ENCODE measurements at places on chromosomes 4 and X.

DNA sequence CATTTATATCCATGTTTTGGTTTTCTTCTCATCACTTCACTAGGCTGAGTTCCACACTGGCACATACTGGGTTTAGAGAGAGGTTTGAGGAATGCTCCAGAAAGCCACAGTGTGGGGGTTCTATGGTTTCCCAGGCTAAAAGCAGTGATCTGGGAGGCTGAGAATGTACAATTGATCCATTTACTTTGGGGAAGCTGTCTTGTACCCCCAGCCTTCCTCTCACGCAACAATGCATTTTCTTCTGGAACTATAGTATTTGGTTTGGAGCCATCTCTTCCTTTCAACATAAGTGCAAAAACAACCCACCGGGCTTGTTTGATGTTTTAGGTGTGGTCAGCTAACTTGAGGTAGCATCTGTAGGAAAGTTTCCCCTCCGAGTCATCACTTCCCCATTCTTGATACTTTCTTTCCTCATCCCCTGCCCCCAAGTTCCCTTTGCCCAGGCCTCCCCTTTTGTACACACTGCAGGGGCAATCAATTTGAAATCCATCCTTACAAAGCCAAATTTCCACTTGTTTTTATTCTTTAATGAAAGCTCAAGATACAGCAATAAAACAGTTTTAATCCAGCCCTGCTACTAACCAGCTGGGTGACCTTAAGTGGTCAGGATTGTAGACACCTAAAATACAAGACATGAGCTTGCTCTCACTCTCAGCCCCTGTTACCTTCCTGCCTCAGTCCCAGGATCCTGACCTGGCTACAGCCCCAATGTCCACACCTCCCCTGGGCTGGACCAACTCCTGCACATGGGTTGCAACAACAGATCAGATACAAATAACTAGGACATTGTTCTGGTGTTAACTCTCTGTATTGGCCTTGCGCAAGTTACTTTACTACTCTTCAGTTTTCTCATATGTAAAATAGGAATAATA lies 109.2 kb downstream of the FHDC1 start:
- DNase-seq: no peak

- peak; percentile 54 for DNase-seq
These were observed 34.2 kb downstream of the FAM193A start for GRCh38 chr4:2570551-2571222.

DNA sequence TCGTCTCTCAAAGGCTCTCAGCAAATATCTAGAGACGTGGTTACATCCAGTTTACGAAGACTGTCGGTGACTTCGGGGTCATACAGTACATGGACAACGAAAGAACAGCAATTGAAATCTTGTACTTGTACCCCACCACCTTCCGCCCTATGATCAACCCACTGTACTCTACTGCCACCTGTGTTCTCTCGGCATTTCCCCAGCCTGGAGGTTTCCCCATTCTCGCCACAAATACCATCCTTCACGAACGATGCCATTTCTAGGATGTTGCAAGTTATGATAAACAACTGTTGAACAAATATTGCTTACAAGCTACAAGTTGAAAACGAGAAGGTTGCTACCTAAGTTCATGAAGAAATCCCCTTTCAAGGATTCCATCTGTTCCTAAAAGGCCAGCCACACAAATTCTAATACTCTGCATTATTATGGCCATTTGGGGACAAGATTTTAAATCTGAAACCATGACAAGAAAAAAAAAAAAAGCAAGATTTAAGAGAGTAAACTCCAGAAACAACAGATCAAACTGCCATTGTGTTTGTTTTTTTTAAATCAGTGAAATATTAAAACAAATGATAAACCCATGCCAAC lies 1.6 kb downstream of the APBB2 start:
- no peak for DNase-seq

DNA sequence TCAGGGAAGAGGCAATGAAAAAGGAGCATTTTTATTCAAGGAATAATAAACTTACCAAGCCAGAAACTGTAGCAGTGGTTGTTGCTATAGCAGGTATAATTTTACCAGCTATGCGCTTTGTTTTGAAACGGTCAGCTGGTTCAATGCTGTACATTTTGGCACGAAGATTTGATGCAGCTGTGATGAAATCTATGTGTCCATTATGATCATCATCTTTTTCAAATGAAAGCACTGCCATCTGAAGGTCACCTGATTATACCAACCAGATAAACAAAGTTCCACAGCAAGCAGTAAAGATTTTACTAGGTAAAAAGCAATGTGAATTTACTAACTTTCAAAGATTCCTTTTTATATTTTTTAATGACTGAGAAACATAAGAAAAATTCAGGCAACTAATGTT lies 66.4 kb downstream of the STAP1 start:
- no peak for DNase-seq

- DNase-seq: no peak
These were observed 638.6 kb downstream of the STPG2 start for GRCh38 chr4:97504713-97505112.

DNA sequence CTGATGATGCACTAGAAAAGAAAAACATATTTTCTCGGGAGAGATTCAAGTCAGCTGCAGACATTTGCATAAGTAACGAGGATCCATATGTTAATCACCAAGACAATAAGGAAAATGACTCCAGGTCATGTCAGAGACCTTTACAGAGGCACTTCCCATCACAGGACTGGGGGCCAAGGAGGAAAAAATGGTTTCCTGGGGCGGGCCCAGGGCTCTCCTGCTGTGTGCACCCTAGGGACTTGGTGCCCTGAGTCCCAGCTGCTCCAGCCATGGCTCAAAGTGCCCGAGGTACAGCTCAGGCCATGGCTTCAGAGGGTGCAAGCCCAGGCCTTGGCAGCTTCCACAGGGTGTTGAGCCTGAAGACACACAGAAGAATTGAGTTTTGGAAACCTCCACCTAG lies 415.4 kb upstream of the FRG1 start:
- no peak for DNase-seq

- DNase-seq: no peak
These were observed 8.2 kb downstream of the FAM3A start for GRCh38 chrX:154507673-154508383.

DNA sequence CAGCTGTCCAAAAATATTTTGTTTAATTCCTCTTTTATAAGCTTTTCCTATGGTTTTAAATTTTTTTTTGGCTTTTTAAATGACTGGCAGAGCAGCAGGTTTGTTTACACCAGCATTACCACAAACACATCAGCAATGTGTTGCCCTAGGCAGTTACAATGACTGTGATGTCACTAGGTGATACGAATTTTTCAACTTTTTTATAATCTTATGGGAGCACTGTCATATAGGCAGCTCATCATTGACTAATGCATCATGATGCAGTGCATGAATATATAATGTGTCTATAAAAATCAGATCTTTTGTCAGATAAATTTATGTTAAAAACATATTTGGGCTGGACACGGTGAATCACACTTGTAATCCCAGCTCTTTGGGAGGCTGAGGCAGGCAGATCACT lies 231.6 kb upstream of the SLIT2 start:
- DNase-seq: no peak

DNA sequence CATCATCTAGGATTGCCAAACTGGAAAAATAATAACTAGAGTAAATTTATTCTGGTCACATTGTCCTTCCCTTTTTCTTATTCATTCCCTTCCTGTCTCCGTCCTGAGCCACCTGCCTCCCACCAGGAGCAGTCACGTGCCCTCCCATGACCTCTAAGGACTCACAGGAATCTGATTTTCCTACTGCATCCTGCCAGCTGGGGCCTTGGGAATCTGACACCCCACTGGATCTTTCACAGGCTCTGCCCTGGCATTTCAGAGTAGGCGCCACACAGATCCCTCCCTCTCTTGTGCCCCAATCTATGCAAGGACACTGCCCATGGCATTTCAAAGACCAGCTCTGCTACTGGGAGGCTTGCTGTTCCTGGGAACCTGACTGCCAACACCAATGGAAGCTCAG lies 520.5 kb downstream of the PPARGC1A start:
- DNase-seq: no peak

DNA sequence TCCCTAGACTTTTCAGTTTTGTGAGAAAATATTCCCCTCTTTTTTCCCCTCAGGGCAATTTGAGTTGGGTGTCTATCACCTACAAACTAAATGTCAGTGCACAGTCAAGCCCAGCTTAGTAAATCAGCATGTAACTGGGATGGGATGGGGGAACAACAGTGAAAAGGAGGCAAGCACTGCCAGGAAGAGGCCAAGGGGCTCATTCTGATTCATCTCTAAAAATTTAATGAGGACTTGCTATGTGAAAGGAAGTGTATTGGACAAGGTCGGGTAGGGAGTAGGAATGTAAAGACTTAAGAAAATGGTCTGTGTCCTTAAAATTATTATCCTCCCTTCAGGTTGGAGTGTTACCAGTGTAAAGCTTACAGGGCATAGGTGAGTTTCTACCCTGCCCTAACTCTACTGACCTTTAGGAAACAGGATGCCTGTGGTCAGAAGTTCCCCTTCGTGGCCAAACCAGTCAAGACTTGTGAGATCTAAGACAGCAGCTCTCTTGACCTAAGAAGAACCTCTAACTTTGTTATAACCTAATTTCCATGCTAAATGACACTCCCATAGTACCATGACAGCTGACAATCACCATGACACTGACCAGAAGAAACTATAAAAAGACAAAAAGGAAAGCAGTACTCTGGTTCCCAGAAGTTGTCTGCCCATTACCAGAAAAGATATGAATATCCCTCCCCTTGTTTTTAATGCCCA lies 194.4 kb upstream of the LDB2 start:
- DNase-seq: no peak

GRCh38 chr4:144174401-144175067 lies 34.0 kb upstream of the GYPA start:
- no peak for DNase-seq

DNA sequence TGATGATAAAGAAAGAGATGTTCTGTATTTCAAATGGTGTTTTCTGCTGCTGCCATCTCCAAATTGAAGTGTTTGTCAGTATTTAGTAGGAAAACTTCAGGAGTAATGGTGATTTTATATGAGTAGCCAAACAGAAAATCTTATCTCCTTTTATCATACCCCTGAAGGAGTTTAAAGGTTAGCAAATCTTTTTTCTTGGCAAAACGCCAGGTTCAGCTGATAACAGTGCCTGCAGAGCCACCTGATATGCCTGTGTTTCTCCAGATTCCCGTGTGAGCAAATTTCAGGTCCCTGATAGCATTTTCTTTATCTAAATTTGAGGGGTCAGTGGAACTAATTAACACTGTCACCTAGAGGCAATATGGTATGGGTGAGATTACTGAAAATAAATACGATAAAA lies 65.8 kb upstream of the ETNPPL start:
- DNase-seq: no peak

GRCh38 chr4:70844180-70844579 lies 4.5 kb upstream of the GRSF1 start:
- no peak for DNase-seq

DNA sequence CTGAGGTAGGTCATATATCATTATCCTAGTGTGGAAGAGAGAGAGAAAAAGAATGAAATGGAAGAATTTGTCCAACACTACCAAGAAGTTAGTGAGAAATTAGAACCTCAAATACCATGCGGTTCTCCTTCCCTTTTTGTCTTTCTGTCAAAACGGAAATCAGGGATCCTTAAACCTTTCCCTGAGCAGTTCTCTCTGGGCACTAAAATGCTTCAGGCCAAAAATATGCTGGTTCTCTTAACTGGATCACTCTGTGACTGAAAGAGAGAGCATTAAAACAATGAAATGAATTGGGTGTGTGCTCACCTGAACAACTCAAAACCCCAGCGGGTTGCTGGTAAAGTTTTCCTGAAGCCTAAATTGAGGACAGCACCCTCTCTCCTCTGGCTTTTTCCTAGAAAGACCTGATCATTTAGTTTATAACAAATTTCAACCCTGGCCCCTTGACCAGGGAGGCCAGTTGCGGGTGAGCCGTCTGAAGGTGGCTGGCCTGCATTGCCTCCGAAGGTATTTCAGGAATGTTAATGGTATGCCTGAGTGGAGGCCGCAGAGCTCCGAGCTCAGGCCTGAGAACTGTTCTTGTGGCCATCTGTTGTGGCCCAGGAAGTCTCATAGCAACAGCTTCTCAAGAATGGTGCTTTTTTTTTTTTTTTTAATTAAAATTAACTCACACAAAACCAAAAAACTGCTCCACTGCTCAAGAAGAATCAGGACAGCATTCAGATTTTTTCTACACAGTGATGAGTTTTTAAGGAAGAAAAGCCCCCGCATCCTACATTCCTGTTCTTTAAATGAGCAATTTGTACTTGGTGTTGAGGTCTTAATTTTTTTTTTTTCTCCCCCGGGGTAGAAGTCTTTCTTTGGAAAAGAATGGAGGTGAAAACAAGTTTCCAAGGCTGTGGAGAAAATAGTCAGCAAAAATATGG lies 155.1 kb downstream of the SHROOM3 start:
- no peak for DNase-seq

GRCh38 chrX:38859602-38860001 lies 58.3 kb downstream of the MID1IP1 start:
- no peak for DNase-seq

GRCh38 chrX:134552351-134552750 lies 92.4 kb downstream of the HPRT1 start:
- DNase-seq: no peak

GRCh38 chr4:111596491-111596890 lies 548.8 kb upstream of the FAM241A start:
- no peak for DNase-seq

DNA sequence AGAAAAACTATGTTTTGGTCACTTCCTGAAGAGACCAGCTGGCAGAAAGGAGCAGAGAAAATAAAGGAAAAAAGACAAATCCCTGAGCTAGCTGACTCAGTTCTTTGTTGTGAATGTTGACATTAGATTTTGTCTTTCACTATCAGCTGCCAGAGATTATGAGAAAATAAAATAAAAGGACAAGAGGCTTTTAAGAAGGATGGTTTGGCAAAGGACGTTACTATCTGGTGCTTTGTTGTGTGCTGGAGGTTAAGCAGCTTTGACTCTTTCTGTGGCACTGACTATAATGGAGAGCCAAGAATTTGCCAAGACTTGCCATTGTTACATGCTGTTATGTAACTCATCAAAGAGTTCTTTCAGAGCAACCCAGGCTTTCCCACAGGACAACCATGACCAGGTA lies 12.1 kb downstream of the ASB5 start:
- DNase-seq: no peak

- no peak for DNase-seq
These were observed 17.4 kb downstream of the SORCS2 start for GRCh38 chr4:7209699-7210098.

DNA sequence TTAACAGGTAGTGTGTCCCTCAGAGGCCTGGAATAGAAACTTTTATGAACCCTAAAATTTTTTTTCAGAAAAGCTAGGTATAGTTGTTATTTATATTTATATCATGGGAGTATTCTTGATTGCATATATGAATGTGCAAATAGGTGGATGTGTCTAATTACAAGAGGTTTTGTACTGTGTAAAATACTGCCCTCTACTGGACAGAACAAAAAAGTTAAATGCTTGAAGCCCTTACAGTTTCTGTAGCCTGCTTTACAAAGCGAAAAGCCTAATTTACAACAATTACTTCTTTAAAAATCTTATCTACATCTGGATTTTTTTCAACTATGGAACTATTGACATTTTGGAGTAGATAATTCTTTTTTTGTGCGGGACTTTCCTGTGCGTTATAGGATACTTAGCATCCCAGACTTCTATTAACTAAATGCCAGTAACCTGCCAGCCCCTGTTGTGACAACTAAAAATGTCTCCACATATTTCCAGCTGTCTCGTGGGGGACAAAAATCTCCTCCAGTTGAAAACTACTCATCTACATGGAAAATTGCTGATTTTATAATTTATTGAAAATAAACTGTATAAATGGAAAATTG lies 35.1 kb downstream of the ENPEP start:
- no peak for DNase-seq
